ENCODE measurements at places on chromosomes 1 and 21.

DNA sequence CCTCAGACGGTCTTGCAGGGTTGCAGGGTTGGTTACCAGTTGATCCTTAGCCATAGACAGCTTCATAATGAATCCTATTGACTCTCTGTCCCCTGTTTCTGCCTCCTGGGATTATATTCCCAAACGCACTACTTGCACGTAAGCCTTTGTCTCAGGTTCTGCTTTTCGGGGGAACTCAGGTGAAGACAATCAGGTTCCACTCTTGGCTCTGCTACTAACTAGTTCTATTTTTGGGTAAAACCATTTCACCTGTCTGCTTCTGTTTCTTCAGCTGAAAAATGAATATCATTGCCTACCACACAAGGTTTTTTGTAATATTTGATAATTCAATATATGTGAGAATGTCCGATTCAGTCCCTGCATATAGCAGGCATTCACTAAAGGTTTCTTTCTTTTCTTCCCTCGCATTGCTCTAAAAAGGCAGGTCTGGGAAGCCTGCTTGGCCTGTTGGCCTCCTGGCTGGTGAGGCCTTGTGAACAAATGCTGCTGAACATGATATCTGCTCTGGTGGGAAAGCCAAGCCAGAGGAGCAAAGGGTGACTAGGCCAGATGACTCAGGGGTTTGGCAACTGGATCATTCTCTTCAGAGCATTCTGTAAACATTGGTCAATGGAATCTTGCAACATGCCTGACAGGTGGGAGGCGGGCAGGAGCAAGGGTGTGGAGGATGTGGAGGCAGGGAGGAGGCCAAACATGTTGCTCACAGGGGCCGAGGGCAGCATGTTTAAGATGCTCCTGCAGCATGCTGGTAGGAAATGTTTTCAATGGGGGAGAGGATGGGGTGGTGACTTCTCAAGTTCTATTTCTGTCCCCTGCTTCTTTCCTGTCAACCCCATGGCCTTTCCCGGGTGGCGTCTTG lies 23.8 kb downstream of the IER5 start:
- DNase-seq: no peak

DNA sequence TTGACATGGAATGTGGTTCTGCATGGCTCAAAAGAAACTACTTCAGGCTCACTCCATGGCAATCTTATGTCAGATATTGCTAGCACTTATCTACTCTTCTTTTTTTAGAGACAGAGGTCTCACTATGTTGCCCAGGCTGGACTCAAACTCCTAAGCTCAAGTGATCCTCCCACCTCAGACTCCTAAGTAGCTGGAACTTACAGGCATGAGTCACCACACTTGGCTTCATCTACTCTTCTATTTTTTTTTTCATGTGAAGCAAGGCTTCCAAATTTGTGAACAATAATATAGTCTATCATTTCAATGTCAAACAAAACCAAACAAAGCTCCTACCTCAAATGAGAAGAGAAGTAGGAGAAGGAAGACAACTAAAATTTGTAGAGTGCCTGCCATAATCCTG lies 7.5 kb upstream of the PSEN2 start:
- DNase-seq: no peak

DNA sequence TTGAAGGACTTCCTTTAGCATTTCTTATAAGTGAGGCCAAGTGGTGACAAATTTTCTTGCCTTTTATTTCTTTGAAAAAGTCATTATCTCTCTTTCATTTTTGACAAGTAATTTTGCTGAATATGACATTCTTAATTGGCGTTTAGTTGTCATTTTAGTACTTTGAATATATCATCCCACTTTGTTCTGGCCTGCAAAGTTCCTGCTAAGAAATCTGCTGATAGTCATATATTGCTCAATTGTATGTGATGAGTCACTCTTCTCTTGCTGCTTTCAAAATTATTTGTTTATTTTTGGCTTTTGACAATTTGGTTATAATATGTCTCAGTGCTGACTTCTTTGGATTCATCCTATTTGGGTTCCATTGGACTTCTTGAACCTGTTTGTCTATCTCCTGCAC lies 312.6 kb downstream of the DUSP10 start:
- no peak for DNase-seq

DNA sequence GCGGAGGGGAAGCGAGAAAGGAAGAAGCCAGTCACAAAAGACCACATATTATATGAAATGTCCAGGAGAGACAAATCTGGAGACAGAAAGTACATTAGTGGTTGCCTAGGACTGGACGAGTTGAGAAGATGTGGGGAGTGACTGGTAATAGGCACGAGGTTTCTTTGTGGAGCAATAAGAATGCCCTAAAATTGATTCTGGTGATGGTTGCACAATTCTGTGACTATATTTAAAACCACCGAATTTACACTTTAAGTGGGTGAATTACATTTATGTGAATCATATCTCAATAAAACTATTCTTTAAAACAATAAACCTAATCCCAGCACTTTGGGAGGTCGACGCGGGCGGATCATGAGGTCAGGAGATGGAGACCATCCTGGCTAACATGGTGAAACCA lies 63.1 kb downstream of the ZNF281 start:
- DNase-seq: no peak
